ENCODE measurements at places on chromosomes 4 and X. TPM values are rescaled to one million over a fixed set of nuclear protein-coding genes. Genes with fewer than 3 reads are reported as not detected.

GRCh38 chr4:5683566-5683965, 24.8 kb downstream of the EVC2 start:
- no peaks in the 10 kb centered on the region for H3K27me3 ChIP-seq
- DNase-seq = no peak
- H3K27ac ChIP-seq = peak overlapping the region; percentile 41
- H3K4me1 ChIP-seq = peaks cover 6% of the 10 kb centered on the region

DNA sequence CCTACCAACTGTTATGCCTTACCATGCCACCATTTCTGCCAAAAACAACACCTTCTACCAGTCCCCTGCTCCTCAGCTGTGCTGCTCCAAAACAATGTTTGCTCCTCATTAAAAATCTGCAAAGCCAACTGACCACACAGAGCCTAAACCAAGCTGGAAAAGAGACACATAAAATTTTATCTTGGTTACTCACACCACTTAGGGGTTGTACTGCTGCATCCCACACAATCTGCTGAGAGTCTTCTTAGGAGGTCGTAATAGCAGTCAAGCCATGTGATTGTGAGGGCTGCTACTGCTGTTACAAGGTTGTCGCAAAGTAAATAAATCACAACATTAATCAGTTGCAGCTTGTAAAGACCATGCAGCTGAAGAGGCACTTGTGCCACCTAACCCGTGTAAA, 607.4 kb upstream of the FAM241A start:
- H3K27ac ChIP-seq = 0 out of 2 replicates have a peak overlapping the region, but pooled peaks have one; percentile 4
- H3K27me3 ChIP-seq = no peaks in the 10 kb centered on the region
- no peaks in the 10 kb centered on the region for H3K36me3 ChIP-seq
- H3K4me1 ChIP-seq = peaks cover 12% of the 10 kb centered on the region
- H3K4me3 ChIP-seq = no peak overlapping the region

DNA sequence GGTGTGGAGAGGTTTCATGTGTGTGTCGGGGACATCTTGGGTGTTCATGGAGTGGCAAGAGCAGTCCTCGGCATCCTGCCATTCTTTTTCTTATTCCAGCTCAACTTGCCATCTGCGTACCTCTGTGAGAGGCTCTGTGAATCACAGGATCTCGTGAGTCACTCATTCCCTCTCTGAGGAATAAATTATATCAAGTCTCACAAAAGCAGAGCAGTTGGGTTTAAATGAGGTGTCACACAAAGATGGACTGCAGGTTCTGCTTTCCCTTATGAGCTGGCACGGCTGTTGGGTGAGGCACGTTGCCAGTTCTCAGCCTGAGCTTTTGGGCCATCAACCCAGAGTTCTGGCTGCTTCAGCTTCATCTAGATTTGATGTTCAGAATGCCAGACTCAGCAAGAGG, 6.8 kb upstream of the OCIAD2 start:
- no peak overlapping the region for H3K4me3 ChIP-seq
- H3K36me3 ChIP-seq = no peaks in the 10 kb centered on the region

The HCFC1 gene
- total RNA-seq = 121 TPM

The CLNK gene
- not detected for total RNA-seq

Data from WTC11 (cell line).